Activated B cell treated with CpG ODN at 0.5 μM for 24 hours (primary cell): ENCODE measurements at places on chromosomes 16 and 17.

GRCh38 chr16:58962811-58963210 is 228.7 kb upstream of the GOT2 start:
- no peaks in the 10 kb centered on the region for H3K36me3 ChIP-seq
- no peak overlapping the region for H3K4me3 ChIP-seq
- H3K27ac ChIP-seq = no peak overlapping the region
- H3K27me3 ChIP-seq = no peaks in the 10 kb centered on the region
- DNase-seq = no peak

GRCh38 chr16:21568502-21569189 is 30.7 kb upstream of the METTL9 start:
- H3K36me3 ChIP-seq = no peaks in the 10 kb centered on the region
- H3K27ac ChIP-seq = no peak overlapping the region
- no peak overlapping the region for H3K4me3 ChIP-seq

DNA sequence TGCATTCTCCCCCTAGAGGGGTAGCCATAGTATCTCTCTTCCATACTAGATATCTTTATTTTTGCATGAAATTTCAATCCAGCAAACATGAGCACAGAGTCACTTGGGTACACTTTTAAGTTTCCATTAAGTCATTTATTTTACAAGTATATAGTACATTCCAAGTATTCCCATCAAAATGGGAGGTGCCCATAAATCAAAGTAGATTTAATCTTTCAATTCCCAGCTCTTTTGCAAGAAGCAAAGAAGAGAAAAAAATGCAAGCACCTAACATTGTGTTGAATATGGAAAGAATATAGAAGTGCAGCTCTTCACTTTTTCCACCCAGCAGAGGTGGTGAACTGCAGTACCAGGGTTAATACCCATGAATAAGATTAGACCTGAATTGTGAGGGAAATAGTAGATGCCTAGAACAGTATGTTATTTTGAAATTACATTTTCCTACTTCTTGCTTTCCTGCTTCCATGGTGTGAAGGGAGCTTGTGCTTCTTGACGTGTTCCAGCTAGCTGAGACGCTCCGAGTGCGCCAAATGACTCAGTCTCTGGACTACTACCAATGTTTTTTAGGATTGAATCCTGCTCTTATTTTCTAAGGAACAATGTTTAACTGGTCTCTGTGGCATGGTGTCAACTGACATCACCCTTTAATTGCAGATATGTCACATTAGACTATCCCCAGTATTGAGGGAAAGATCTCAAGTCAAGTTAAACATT is 151.1 kb upstream of the MAF start:
- no peak overlapping the region for H3K27ac ChIP-seq
- no peak overlapping the region for H3K4me3 ChIP-seq
- peaks cover 6% of the 10 kb centered on the region for H3K27me3 ChIP-seq
- H3K36me3 ChIP-seq = no peaks in the 10 kb centered on the region
- DNase-seq = no peak
- H3K4me1 ChIP-seq = no peaks in the 10 kb centered on the region

DNA sequence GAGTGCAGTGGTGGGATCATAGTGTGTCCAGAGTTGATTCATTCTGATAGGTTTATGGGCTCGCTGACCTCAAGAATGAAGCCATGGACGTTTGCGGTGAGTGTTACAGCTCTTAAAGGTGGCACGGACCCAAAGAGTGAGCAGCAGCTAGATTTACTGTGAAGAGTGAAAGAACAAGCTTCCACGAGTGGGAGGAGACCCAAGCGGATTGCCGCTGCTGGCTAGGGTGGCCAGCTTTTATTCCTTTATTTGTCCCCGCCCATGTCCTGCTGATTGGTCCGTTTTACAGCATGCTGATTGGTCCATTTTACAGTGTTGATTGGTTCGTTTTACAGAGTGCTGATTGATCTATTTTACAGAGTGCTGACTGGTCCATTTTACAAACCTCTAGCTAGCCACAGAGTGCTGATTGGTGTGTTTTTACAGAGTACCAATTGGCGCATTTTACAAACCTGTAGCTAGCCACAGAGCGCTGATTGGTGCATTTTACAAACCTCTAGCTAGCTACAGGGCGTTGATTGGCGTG is 17.5 kb downstream of the CACNG4 start:
- H3K36me3 ChIP-seq = no peaks in the 10 kb centered on the region
- no peak for DNase-seq
- H3K27me3 ChIP-seq = peaks cover 8% of the 10 kb centered on the region
- H3K4me3 ChIP-seq = no peak overlapping the region

- H3K36me3 ChIP-seq = no peaks in the 10 kb centered on the region
- H3K4me1 ChIP-seq = peaks cover 2% of the 10 kb centered on the region
- H3K4me3 ChIP-seq = no peak overlapping the region
- DNase-seq = no peak
Measured at GRCh38 chr16:54194334-54194743, 92.2 kb downstream of the IRX3 start.

GRCh38 chr16:70614208-70614951 is 32.0 kb upstream of the IL34 start:
- no peak for DNase-seq
- H3K27me3 ChIP-seq = no peaks in the 10 kb centered on the region
- no peak overlapping the region for H3K27ac ChIP-seq
- no peak overlapping the region for H3K4me3 ChIP-seq
- no peaks in the 10 kb centered on the region for H3K36me3 ChIP-seq

DNA sequence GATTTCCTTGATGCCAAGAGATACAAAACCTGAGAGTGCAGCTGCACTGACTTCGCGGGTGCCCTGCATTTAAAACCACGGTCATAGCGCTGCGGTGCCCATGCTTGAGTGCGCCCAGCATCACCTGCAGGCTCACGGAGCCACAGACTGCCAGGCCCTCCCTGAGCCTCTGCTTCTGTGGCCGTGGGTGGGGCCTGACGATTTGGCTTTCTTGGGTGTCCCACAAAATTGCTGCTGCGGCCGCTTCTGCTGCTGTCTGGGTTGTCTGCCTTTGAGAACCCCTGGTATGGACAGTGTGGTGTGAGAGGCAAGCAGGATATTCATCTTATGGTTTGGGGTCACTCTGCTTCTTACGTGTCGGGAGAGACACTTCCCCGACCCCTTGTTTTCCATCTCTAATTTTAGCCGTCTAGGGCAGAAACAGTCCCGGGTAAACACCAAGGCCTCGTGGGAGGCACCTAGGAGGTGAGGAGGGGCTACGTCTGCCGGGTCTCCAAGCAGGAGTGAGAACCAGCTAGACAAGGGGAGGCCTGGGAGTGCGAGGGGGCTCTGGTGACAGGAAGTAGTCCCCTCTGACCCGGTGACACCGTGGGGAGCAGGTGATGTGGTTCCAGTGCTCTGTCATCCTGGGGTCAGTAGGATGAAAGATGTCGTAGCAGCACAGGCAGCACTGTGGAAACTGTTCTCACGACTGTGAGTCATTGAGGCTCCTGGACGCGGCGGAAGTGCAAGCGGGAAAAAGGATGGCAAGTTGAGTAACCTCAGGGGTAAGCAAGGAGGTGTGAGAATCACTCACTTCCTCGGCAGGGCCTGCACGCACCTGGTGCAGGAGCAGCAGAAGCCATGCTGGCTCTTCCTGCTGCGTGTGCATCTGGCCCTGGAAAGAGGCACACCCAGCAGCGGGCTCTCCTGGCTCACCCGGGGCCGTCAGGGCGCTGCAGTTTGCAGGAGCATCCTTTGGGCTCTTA is 176.3 kb downstream of the RPTOR start:
- H3K27ac ChIP-seq = no peak overlapping the region
- H3K4me1 ChIP-seq = peaks cover 29% of the 10 kb centered on the region
- H3K36me3 ChIP-seq = peaks cover 2% of the 10 kb centered on the region
- no peak overlapping the region for H3K4me3 ChIP-seq
- H3K27me3 ChIP-seq = no peaks in the 10 kb centered on the region

- no peaks in the 10 kb centered on the region for H3K4me1 ChIP-seq
- no peak overlapping the region for H3K4me3 ChIP-seq
- DNase-seq = no peak
- no peaks in the 10 kb centered on the region for H3K27me3 ChIP-seq
- H3K36me3 ChIP-seq = no peaks in the 10 kb centered on the region
- no peak overlapping the region for H3K27ac ChIP-seq
Measured at GRCh38 chr16:51666821-51667220, 515.8 kb upstream of the SALL1 start.

GRCh38 chr17:75896415-75897159 is at the start of gene TRIM65:
Gene TRIM65, minus strand, starts transcription at chr17:75896951. Its CDS starts 14 bp downstream, at chr17:75896937.
- peaks cover 32% of the 10 kb centered on the region for H3K36me3 ChIP-seq
- H3K27me3 ChIP-seq = no peaks in the 10 kb centered on the region
- peak; percentile 86 for DNase-seq
- H3K27ac ChIP-seq = peak within 1 kb of the TSS; percentile 73
- peak within 1 kb of the TSS; percentile 82 for H3K4me3 ChIP-seq
- H3K4me1 ChIP-seq = peaks cover 27% of the 10 kb centered on the region

DNA sequence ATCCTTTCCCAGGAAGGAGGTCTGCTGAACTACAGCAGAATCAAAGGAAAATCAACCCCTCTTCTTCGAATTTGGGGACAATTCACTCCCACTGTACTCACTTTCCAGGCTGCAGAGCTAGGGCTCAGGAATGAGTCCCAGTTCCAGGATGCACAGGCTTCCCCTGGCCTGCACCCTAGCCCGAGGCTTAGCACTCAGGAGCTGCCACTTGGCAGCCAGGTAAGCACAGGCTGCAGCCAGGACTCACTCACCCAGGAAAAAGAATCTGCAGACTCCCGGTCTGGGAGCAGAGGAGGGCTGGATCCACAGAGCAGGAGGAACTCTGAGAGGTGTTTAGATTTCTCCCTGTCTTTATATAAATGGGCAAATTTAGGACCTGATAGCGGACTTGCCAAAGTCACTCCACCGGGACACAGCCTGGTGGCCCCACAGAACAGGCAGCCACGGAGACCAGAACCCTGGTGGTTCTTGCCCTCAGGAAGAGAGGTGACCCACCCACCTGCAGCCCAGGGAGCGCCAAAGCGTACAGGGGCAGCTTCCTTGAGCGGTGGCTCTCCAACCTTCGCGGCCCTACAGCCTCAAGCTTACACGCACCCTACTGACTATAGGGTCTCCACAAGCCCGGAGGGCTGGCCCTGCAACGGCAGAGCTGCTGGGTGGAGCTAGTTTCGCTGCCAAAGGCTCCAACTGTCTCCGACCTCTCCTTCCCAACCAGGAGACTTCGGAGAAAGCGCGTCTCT is 4.8 kb downstream of the CBLN1 start:
- H3K36me3 ChIP-seq = no peaks in the 10 kb centered on the region
- peaks cover 9% of the 10 kb centered on the region for H3K4me1 ChIP-seq
- no peak overlapping the region for H3K4me3 ChIP-seq
- no peak for DNase-seq
- H3K27ac ChIP-seq = no peak overlapping the region
- H3K27me3 ChIP-seq = peaks cover 70% of the 10 kb centered on the region
